ENCODE measurements at places on chromosomes 11 and 22. TPM values are rescaled to one million over a fixed set of nuclear protein-coding genes. Genes with fewer than 3 reads are reported as not detected.
A peak's percentile ranks its signal among the peaks of the same experiment; 100 is the strongest.

Gene MS4A4A
- total RNA-seq, result 13.9 TPM

Gene TNNT3
- 30.7 TPM for total RNA-seq

Gene CRYBA4
- not detected for total RNA-seq

DNA sequence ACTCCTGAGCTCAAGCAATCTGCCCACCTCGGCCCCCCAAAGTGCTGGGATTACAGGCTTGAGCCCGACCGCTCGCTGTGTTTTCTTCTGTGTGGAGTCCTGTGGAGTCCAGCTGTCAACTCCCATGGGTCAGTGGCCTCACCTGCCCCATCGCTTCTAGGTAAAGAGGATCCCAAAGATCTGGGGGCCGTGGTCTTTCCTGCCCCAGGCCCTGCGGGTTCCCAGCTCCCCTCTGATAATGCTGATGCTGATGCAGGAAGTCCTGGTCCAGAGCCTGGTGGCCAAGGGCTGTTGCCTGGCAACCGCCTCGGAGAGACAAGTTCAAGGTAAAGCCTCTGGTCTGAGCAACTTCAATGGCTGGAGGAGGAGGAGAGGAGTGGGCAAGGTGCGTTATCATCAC is 9.6 kb downstream of the SSTR3 start:
- H3K27ac ChIP-seq, result no peak overlapping the region
- DNase-seq, result no peak
- peaks cover 20% of the 10 kb centered on the region for H3K4me1 ChIP-seq
- H3K27me3 ChIP-seq, result peaks cover 9% of the 10 kb centered on the region
- no peak overlapping the region for H3K4me3 ChIP-seq
- H3K36me3 ChIP-seq, result no peaks in the 10 kb centered on the region

GRCh38 chr11:24295360-24295759 is 201.5 kb upstream of the LUZP2 start:
- DNase-seq, result no peak
- no peaks in the 10 kb centered on the region for H3K36me3 ChIP-seq
- H3K4me1 ChIP-seq, result no peaks in the 10 kb centered on the region
- H3K4me3 ChIP-seq, result no peak overlapping the region
- H3K27ac ChIP-seq, result no peak overlapping the region

DNA sequence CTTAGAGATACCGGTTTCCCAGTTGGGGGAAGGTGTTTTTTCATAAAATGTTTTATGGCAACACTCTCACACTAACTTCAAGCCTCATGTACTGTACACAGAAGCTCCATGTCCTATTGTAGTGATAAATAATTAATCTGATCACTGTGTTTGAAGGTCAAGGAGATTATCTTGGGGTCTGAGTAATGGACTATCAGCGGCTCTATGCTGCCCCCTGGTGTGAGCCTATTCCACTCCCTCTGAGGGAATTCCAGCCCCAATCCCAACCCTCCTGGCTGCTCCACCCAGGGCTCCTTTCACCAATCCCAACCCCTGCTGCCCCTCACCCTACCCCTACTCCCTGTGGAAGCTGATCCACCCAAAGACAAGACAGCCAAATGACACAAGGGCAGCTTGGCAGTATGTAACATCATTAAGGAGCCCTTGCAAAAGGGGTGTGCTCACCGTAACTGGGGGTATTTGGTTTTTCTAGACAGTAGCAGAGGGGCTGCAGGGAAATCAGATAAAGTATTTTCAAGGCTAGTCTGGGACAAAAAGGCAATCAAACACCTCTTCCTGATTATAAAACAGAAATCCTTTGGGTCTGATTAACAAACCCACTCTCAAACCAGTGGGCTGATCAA is 22.3 kb downstream of the HPS4 start:
- DNase-seq, result peak; percentile 42
- no peaks in the 10 kb centered on the region for H3K27me3 ChIP-seq
- peaks cover 10% of the 10 kb centered on the region for H3K4me1 ChIP-seq
- no peak overlapping the region for H3K4me3 ChIP-seq
- no peak overlapping the region for H3K27ac ChIP-seq

All from left ventricle myocardium inferior (tissue), 1 donor.